ENCODE measurements at places on chromosomes 5 and 9.

- DNase-seq: no peak
These were observed 169.0 kb downstream of the FBXL17 start for GRCh38 chr5:108212775-108213346.

DNA sequence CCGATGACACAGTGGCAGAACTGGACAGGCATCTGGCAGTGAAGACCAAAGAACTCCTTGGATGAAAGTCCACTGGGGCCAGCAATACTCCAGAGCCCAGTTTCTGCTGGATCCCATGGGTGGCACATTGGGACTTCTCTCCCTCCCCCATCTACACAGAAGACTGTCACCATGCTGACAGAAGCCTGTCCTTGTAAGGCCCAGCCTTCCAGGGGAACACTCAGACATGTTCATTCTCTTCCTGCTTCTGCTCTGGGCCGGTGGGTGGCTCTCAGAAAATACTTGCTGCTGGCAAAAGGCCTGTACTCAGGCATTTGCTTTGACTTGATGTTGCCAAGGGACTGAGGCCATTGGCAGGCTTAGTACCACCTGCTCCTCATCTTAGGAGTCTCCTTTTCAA is 48.3 kb upstream of the PTGS1 start:
- DNase-seq: no peak

GRCh38 chr9:98375138-98375726 is 119.8 kb upstream of the TBC1D2 start:
- DNase-seq: no peak

DNA sequence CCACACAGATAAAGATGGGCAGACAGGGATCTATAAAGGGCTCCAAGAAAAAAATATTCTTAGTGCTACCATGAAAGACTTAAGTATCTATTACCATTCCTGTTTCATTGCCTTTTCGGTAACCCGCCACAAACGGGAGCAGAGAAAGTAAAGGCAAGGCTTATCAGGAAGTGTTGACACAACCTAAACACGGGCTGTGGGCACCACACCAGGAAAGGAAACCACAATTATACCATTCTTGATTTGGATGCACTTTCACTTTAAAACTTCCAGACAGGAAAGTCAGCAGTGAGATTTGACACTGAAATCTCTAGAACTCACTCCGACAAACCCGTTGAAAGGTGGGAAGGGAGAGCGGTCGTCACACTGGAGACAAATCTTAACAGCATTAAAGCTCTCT is 6.5 kb downstream of the TLE1 start:
- DNase-seq: no peak

- DNase-seq: no peak
These were observed 21.1 kb upstream of the NOTCH1 start for GRCh38 chr9:136566901-136567300.

DNA sequence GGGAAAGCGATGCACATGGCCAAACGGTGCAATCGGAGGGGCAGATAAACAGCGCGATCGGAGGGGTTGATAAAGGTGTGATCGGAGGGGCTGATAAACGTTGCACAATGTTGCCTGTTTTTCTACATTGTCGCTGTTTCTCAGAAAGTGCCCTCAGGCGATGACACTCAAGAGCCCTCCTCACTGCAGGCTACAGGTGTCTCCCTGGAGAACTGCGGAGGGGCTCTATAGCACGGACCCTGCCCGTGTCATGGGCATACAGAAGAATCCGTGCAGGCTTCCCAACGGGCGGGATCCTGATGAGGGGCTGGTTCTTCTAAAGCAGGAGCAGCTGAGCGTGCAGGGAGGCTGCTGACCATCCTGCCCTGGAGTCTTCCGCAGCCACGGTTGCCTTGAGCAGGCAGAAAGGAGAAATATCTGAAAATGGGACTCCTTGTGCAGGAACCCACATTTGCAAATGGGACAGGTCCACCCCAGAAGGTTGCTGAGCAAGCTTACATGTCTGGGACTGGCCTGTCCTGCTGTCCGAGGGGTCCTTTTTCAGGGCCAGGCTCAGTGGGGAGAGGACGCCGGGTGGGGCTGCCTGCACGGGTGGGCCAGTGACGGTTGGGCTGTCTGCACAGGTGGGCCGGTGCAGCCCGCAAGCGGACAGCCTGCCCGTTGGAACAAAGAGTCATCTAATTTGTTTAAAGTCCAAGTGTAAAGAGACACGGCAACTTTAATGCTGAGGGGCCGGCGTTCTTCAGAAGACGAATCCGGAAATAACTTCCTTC is 25.1 kb upstream of the LPCAT1 start:
- DNase-seq: no peak

DNA sequence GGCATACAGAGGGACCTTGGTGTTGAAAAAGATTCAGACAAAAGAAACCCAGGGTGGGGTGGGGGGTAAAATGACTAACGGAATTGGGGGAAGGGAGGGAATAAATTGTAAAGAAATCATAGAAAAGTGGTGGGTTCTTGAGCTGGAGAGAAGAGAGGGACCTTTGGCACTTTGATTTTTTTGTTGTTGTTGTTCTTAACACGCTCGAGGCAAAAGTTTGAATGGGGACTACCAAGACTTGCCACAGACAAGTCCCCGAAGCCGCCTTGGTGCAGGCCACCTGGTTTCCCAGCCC is 616 bp downstream of the VCAN start:
- no peak for DNase-seq

DNA sequence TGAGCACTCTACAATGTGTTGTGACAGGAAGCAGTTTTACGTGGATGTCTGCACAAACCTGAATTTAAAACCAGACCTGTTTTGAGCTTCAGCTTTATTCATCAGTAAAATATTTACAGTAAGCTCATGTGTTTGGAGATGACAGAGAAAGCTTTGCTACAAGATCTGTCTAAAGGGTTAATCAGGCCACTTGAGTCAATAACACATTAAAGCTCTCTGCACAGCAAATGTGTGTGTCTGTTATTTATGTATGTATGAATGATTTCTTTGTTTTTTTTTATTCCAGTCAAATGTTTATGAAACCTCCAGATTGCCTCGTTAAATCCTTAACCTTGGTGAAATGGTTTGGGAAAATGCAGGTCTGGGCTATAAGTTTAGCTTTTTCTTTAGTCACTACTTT is 77.3 kb upstream of the SREK1 start:
- no peak for DNase-seq

GRCh38 chr9:37920471-37921167 is 16.7 kb upstream of the SLC25A51 start:
- no peak for DNase-seq

- DNase-seq: no peak
These were observed 29.3 kb upstream of the NR3C1 start for GRCh38 chr5:143432658-143433239.

DNA sequence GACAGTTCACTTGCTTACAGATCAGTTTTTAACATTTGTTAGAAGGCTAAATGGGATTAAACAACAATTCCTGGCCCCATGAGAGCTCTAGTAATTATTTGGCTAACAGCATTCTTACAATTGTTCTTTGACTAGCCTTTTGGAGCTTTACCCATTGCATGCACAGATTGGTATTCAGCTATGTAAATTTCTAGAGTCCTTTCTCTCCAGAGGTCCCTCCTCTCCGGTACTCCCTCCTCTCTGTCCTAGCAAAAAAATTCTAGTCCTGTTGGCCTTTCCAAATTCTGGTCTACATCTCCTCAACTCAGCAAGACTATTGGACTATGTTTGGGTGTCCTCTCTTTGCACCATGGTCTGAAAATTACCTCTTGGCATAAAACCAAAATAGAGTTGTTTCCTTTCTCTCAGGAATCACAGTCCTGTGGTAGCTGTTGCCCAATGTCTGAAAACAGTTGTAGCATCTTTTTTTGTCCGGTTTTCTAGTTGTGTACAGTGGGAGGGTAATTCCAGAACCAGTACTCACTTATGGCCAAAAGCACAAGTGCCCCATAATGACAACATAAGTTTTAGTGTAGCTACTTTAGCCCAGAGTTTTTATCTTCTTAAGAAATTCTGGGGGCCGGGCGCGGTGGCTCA is 18.1 kb downstream of the SAR1B start:
- no peak for DNase-seq

DNA sequence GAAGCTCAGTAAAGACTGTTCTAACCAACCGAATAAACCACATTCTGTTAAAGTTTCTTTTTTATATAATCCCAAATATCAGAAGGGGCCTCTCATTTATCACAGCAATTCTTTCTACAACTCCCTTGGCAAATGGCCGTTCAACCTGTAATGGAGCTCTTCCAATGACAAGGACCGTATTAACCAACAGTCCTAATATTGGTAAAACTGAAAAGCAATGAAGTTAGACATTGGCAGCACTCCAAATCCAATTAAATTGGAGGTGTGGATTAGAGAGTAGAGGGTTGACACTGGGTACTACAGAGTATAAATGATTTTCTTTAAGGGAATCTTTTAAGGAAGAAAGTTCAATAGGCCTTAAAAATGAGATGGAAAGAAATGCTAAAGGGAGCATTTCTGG is 842 bp downstream of the TMED7 start:
- DNase-seq: no peak

GRCh38 chr9:112378328-112379176 is 1.4 kb upstream of the HSDL2 start:
- DNase-seq: no peak

DNA sequence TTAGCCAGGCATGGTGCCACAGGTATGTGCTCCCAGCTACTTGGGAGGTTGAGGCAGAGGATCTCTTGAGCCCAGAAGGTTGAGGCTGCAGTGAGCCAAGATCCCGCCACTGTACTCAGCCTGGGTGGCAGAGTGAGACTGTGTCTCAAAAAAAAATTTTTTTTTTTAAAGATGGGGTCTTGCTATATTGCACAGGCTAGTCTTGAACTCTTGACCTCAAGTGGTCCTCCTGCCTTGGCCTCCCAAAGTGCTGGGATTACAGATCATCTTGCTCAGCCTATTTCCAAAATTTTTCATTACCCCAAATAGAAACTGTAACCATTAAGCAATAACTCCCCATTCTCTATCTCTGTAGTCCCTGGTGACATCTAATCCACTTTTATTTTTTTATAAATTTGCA is 4.4 kb upstream of the TBC1D13 start:
- no peak for DNase-seq
